ENCODE measurements at places on chromosomes 2 and 18. TPM values are rescaled to one million over a fixed set of nuclear protein-coding genes. Genes with fewer than 3 reads are reported as not detected.

The POTEI gene
- total RNA-seq, result not detected

The TCF7L1 gene
- total RNA-seq, result not detected

The MCFD2 gene
- 48.9 TPM for total RNA-seq

The MTCL1 gene
- 0.56 TPM for total RNA-seq

The RGPD4 gene
- total RNA-seq, result not detected

The BOLL gene
- not detected for total RNA-seq

The GPR155 gene
- total RNA-seq, result 19.2 TPM

The CCDC121 gene
- 1.0 TPM for total RNA-seq

The SKOR2 gene
- not detected for total RNA-seq

The RNF125 gene
- total RNA-seq, result 40.3 TPM

The MARCHF7 gene
- 89.7 TPM for total RNA-seq

The FEV gene
- total RNA-seq, result not detected

The ACKR3 gene
- total RNA-seq, result 2.8 TPM

The LCT gene
- 0.74 TPM for total RNA-seq

The SCN9A gene
- total RNA-seq, result 3.5 TPM

The MATN3 gene
- not detected for total RNA-seq

The MGAT4A gene
- 120 TPM for total RNA-seq

The EFR3B gene
- total RNA-seq, result 0.07 TPM

The STPG4 gene
- total RNA-seq, result 0.22 TPM

The PLEK gene
- 3.9 TPM for total RNA-seq

The FSHR gene
- total RNA-seq, result not detected

The TGIF1 gene
- total RNA-seq, result 11.6 TPM

The MYO1B gene
- total RNA-seq, result 14.3 TPM

The IL36B gene
- not detected for total RNA-seq

The MOGAT1 gene
- total RNA-seq, result not detected

The DAW1 gene
- total RNA-seq, result not detected

The TRIM54 gene
- 0.10 TPM for total RNA-seq

The NEU2 gene
- not detected for total RNA-seq

The LAMA1 gene
- not detected for total RNA-seq

The DCAF17 gene
- 17.6 TPM for total RNA-seq

The CHRND gene
- not detected for total RNA-seq

The RRM2 gene
- 333 TPM for total RNA-seq

The ALK gene
- not detected for total RNA-seq

The CHN1 gene
- total RNA-seq, result 1.8 TPM

The NIFK gene
- 78.7 TPM for total RNA-seq

The ARHGAP28 gene
- total RNA-seq, result not detected

The HTR2B gene
- total RNA-seq, result not detected

The KLHL14 gene
- total RNA-seq, result not detected

The C2orf80 gene
- total RNA-seq, result not detected

The KDSR gene
- total RNA-seq, result 65.9 TPM

The ATL2 gene
- 43.9 TPM for total RNA-seq

The RUFY4 gene
- 3.3 TPM for total RNA-seq

The CLEC4F gene
- total RNA-seq, result 0.27 TPM

The NEUROD1 gene
- not detected for total RNA-seq

All from T-helper 1 cell treated with Interleukin-12 subunit alpha and Interleukin-12 subunit beta and Interleukin-4 antibody, amounts not matched to agents 30 ng/mL and 1 ng/mL, for 36 hours (primary cell).